ENCODE measurements at places on chromosomes 11 and 22.

DNA sequence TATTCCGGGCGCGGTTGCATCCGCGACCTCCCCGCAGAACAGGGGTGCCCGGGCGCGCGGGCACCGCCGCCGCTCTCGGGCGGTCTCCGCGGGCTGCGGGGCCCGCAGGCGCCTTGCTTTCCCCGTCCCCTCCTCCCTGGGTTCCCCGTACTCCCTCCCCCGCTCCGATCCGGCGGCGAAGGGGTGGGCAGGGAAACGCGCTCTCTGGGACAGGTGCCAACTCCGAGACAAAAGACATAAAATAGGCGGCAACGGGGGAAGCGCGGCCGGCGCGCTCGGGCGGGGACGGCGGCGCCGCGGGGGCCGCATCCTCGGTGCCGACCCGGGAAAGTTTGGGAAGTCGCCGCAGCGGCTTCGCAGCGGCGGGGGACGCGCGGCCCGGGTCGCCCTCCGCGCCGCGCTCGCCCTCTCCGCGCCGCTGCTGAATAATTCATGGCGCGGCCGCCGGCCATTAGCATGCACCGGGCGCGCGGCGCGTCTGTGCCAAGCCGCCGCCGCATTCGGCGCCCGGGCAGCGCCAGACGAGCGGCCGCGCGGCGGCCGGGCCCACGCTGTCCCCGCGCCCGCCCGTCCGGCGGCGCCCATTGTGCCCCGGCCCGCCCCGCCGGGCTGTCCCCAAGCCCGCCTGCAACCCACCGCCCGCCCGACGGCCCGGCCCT lies 78.7 kb upstream of the PPARA start:
- DNase-seq = no peak

GRCh38 chr11:62816557-62816956 lies 11.3 kb upstream of the NXF1 start:
- DNase-seq = no peak

- no peak for DNase-seq
These were observed 782.8 kb downstream of the CNTN5 start for GRCh38 chr11:99803501-99803900.

DNA sequence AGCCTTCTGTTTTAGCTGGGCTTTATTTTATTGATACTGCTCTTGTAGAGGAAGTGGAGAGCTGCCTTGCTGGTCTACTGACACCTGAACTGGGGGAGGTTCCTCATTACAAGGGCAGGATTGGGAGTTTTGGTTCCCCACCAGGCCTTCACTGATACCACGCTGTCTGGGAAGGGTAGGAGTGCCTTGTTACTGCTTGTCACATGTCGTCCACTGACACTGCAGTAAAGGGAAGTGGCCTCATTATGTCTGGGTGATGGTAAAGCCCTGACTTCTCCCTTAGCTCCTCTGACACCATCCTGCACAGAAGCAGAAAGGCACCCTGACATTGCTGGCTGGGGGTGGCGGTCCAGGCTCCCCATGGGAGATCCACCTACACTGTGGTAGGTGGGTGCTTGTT lies 38.7 kb upstream of the ELF5 start:
- DNase-seq = no peak

DNA sequence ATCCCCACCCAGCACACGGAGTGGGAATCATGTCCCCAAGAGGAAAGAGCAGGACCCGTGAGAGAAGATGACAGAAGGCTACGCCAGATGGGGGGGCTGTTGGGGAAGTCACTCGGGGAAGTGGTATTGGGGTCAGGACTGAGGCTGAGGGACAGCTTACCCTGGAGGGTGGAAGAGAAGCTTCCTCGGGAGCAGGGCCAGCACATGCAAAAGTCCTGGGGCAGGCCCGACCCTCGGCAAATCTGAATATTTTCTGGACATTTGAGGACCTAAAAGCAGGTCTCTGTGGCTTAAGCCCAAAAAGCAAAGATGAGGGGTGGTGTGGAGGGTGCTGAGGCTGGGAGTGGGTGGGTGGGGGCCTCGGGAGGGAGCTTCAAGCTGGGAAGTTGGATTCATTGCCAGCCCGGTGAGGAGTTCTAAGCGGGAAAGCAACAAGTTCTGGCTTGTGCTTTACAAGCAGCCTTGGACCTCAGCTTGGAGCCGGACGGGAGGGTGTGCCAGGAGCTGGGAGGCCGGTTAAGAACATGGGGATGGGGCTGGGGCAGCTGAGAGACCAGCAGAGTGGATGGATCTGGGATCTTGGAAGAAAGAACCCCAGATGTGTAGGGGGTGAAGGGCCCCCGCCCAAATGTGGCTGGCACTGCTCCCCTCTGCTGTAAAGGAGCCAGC lies 34.9 kb downstream of the GRAMD4 start:
- DNase-seq = no peak

DNA sequence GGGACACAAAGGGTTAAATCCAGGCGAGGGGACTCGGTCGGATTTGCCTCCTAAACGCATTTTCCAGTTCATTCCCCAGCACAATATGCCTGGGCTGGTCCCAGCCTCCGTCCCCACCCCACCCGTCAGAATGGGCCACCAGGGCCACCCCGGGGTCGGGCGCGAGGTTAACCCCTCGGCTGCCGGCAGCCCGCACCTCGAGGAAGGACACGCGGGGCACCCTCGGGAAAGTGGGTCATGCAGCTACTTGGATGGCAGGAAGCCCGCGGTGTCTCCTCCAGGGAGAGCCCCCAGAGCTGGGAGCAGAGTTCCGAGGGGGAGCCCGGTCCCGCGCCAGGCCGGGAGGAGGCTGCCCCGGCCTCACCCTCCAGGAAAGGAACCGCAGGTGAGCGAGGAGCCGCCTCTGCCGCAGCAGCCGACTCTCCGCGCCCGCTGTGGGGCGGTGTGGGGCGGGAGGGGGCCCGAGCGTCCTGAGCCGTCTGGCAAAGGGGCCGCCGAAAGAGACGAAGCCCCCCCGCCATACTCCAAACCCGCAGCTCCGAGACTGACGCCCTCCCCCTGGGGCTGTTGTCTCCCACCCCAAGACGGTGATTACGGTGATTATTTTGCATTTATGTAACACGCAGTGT lies 1.4 kb downstream of the NECTIN1 start:
- no peak for DNase-seq

DNA sequence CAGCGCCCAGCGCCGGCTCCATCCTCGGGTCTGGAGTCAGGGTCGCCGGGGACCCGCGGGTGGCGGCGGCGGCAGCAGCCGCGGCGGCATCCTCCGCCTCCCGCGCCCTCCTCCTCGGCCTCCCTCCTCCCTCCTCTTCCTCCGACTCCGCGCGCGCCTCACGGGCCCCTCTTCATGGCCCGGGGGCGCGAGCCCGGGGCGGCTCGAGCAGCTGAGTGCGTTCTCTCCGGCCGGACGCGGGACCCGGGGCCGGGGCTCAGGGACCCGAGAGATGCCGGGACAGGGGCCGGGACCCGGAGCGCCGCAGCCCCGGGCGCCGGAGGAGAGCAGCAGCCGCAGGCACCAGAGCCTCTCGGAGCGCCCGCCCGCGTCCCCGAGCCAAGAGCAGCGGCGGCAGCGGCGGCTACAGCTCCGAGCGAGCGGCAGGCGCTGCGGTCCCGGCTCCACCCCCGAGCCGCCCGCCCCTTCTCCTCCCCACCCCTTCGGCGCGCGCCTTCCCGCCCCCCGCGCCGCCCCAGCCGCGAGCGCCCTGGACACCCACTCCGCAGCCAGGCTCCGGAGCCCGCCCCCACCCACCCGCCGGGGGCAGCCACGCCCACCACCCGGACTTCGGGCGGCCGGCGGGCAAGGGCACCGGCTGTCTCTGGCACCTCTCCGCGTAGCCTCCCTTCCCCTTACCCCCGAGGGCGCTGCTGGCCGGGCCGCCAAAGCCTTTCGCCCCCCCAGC lies at the start of gene CHST1:
Gene CHST1, minus strand, starts transcription at position 417 of the 727 bp plus-strand sequence. CDS start 14,699 bp downstream, outside the sequence.
- peak; percentile 18 for DNase-seq

Measured in stimulated activated CD8-positive, alpha-beta memory T cell treated with anti-CD3 and anti-CD28 coated beads, Interleukin-2, amount 100 ng/mL, for 48 hours (primary cell).